ENCODE measurements at places on chromosomes 11 and 22.

DNA sequence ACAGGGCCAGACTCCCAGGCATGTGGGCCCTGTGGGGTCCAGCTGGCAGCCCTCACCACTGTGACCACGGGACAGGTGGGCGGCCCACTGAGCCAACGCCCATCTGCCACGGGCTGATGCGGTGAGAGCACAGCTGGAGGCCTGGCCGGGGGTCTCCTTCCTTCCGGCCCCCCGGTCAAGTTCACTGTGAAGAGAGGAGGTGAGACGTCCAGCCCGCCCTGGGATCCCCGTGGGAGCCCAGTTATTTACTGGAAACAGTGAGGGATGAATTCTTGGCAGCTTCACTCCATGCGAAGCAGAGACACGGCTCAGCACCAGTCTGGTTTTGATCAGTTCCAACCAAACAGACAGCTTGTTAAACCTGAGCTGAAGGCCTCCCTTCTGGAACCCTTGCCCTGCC lies 38.7 kb downstream of the WNT11 start:
- H3K4me3 ChIP-seq, result no peak overlapping the region
- DNase-seq, result no peak
- peaks cover 5% of the 10 kb centered on the region for H3K27me3 ChIP-seq
- H3K4me1 ChIP-seq, result no peaks in the 10 kb centered on the region
- H3K36me3 ChIP-seq, result no peaks in the 10 kb centered on the region
- no peak overlapping the region for H3K27ac ChIP-seq

DNA sequence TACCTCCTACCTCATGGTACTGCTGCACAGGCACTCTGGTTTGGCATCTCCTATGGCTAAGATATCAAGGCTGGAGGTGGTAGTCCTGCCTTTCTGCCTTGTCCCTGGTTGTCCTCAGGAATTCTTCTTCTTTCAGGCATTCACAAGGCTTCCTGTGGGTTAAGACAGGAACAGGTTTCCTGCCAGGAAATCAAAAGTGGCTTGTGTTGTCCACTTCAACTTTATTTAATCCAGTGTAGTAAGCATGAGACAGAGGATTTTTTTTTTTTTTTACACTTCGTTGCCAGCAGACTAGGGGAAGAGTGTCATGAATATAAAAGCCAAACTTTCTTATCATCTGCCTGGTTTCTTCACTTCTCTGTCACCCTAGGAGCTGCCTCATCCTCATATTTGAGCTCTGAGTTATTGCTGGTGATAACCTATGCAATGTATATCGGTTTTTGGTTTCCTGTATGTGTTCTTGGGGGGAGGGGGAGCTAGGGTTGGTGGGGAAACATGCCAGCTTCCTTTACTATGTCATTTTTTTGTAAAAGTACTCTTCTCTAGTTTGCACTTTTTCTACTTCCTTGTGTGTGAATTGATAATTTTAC lies 50.2 kb downstream of the XKR3 start:
- no peak overlapping the region for H3K4me3 ChIP-seq
- H3K27me3 ChIP-seq, result no peaks in the 10 kb centered on the region
- no peak for DNase-seq

DNA sequence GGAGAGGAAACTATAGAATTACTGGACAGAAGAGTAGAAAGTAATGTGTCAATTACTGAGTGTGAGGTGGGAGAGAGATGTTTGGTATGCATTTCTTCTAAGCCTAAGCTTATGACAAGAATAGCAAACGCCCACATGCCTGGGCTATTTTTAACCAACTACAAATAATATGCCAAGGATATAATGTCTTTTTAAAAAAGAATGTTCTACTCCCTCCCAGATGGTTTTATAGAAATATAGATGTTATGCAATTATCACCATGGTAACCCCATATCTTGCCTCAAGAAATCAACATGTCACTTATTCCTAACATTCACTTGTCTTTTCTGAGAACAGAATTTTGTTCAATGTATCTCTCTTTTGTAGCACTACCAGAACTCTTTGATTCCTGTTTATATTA lies 996.7 kb upstream of the CHORDC1 start:
- no peaks in the 10 kb centered on the region for H3K36me3 ChIP-seq
- DNase-seq, result peak; percentile 43
- H3K4me3 ChIP-seq, result no peak overlapping the region

DNA sequence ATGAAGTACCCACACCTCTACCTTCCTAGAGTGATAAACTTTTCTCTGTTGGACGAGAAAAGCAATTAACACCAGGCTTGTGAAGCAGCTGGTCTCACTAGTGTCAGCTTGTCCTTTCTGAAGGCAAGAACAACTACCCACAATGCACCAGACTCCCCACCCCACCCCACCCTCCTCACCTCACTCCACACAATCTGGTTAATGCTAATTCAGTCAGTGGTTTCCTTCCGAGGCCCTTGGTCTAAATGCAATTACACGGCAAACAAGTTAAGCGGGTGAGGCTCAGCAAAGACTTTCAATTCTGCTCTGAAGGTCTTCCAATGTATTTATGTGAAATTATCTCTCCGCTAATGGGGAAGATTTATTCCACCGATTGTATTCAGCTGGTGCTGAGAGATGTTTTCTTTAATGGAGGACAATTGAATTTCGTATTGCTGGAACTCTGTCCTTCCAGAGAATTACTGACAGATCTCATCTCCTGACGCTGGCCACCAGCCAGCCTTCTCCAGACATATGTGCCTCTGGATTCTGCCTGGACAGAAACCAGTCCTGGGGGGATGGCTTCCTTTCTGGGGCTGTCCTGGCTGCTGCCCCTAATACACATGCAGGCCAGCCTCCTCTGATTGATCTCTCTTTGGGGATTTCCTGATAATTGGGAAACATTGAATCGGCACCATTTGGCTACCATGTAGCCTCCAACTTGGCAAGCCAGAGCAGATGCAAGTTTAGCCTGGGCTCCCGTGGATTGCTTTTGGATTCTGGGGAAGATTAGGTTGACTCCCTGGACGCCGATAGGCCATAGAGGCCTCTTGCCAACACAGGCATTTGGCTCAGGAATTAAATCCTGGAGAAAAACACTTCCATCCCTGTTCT lies 165.8 kb upstream of the NARS2 start:
- H3K27me3 ChIP-seq, result no peaks in the 10 kb centered on the region
- no peak overlapping the region for H3K4me3 ChIP-seq
- no peaks in the 10 kb centered on the region for H3K4me1 ChIP-seq
- H3K27ac ChIP-seq, result no peak overlapping the region
- no peaks in the 10 kb centered on the region for H3K36me3 ChIP-seq

DNA sequence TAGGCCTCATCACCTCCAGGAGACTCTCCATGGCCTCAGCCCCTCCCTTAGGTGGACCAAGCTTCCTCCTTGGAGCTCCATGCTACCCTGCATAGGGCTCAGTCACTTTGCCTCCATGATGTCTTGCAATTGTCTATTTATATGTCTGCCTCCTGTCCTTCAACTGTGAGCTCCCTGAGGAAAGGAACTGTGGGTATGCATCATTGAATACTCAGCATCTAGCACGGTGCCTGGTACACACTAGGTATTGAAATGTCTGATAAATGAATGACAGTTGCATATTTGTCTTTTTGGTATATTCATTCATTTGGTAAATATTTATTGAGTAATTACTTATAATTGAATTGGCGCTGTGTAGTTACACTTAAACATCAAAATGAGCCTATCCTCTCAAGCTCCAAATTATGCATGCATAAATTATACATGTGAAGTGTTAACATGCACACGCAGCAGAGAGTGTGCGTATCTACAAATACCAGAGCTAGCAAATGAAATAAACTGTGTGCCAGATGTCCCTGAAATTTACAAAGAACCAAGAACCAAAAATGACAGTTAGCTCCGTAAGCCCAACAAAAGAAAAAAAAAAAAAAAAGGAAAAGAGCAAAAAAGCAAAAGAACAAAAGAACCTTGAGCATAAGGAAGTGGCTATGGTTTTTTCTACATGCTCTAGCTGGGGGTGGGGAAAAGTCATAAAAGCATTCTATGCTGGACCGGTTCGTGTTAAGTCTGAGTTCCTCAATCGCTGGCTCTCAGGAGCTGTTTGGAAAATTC lies 25.2 kb downstream of the GRAP2 start:
- H3K27me3 ChIP-seq, result peaks cover 35% of the 10 kb centered on the region
- no peak overlapping the region for H3K27ac ChIP-seq
- DNase-seq, result no peak
- no peak overlapping the region for H3K4me3 ChIP-seq
- no peaks in the 10 kb centered on the region for H3K4me1 ChIP-seq

- no peaks in the 10 kb centered on the region for H3K27me3 ChIP-seq
- peak; percentile 36 for DNase-seq
- no peak overlapping the region for H3K4me3 ChIP-seq
Measured at GRCh38 chr11:2844116-2844842, 41.3 kb downstream of the CDKN1C start.

- DNase-seq, result no peak
- H3K4me3 ChIP-seq, result no peak overlapping the region
- no peak overlapping the region for H3K27ac ChIP-seq
- no peaks in the 10 kb centered on the region for H3K36me3 ChIP-seq
- no peaks in the 10 kb centered on the region for H3K4me1 ChIP-seq
Measured at GRCh38 chr11:13141731-13142709, 132.9 kb downstream of the RASSF10 start.

DNA sequence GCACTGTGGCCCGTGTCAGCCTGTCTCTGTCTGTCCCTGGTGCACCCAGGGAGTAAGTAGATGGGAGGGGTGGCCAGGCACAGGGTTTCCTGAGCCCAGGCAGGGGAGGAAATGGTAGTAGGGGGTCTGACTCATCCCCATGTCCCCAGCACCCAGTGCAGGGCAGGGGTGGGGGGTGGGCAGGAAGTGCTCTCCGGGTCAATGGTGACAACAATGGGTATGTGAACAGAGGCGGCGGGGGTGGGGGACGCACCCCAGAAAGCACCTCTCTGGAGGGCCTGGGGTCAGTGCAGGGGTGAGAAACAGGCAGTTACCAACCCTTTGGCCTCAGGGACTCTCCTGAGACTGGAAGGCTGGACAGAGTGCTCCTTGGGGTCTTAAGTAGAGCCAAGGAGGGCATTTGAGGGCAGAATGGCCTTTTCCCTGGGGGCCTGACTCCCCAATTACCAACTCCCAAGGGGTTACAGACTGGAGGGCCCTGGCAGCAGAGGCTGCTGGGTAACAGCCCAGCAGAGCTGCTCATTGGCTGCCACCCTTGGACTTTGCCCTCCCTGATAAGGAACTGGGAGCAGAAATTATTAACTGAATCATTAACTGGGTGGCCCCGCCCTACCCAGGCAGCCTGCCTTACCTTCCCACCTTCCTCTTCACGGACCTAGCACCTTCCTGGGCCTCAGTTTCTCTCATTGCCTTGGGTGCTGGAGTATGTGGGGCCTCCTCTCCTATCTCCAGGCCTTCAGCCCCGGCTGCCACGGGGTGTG lies 4.2 kb downstream of the MYRF start:
- H3K4me1 ChIP-seq, result peaks cover 3% of the 10 kb centered on the region
- no peak overlapping the region for H3K27ac ChIP-seq
- peak; percentile 17 for DNase-seq
- no peak overlapping the region for H3K4me3 ChIP-seq

- peaks cover 2% of the 10 kb centered on the region for H3K36me3 ChIP-seq
- no peaks in the 10 kb centered on the region for H3K4me1 ChIP-seq
- H3K4me3 ChIP-seq, result no peak overlapping the region
- peak; percentile 78 for DNase-seq
Measured at GRCh38 chr11:18312012-18312411, 9.9 kb downstream of the HPS5 start.

GRCh38 chr22:40679249-40679963 lies at the start of gene MCHR1:
MCHR1 (plus strand) TSS chr22:40679484; CDS start chr22:40679653, 169 bp downstream.
- no peaks in the 10 kb centered on the region for H3K27me3 ChIP-seq
- H3K4me3 ChIP-seq, result no peak within 1 kb of the TSS
- H3K36me3 ChIP-seq, result no peaks in the 10 kb centered on the region
- H3K27ac ChIP-seq, result no peak within 1 kb of the TSS
- peaks cover 8% of the 10 kb centered on the region for H3K4me1 ChIP-seq
- peak; percentile 35 for DNase-seq

DNA sequence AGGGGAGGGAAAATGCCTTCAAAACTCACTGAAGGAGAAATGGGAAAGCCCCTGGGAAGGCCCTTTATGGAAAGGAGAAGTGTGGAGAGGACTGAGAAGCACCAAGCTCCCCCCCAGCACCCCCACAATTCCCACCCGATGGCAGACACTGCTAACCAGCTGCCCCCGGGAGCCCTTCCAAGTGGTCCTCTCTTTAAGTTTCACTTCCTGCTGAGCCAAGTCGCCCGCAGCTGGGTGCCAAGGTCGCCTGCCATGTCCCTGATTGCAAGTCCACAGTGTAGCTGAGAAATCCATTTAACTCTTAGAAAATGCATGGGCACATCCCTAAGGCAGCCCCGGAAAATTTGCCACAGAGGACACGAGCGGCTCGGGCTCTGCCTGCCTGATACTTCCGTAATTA lies 68.2 kb downstream of the GALNT18 start:
- H3K27me3 ChIP-seq, result no peaks in the 10 kb centered on the region
- no peaks in the 10 kb centered on the region for H3K36me3 ChIP-seq
- H3K4me1 ChIP-seq, result no peaks in the 10 kb centered on the region
- no peak for DNase-seq

GRCh38 chr11:12091956-12092558 lies 18.3 kb upstream of the MICAL2 start:
- peaks cover 28% of the 10 kb centered on the region for H3K4me1 ChIP-seq
- H3K36me3 ChIP-seq, result no peaks in the 10 kb centered on the region
- no peaks in the 10 kb centered on the region for H3K27me3 ChIP-seq
- no peak overlapping the region for H3K27ac ChIP-seq

DNA sequence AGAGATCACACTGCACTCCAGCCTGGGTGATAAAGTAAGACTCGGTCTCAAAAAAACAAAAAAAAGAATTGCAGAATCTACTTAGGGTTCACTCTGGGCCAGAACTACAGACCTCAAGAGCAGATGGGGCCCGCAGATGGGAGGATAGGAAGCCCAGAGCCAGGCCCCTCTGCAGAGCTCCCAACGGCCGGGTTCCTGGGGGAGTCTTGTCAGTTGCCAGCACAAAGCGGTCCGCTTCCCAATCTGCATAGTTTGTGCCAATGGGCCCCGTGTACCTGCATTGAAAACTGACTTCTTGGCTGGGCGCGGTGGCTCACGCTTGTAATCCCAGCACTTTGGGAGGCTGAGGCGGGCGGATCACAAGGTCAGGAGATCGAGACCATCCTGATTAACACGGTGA lies 1.7 kb upstream of the CHID1 start:
- H3K27ac ChIP-seq, result no peak overlapping the region
- H3K36me3 ChIP-seq, result no peaks in the 10 kb centered on the region
- peaks cover 6% of the 10 kb centered on the region for H3K4me1 ChIP-seq
- no peaks in the 10 kb centered on the region for H3K27me3 ChIP-seq
- H3K4me3 ChIP-seq, result no peak overlapping the region

DNA sequence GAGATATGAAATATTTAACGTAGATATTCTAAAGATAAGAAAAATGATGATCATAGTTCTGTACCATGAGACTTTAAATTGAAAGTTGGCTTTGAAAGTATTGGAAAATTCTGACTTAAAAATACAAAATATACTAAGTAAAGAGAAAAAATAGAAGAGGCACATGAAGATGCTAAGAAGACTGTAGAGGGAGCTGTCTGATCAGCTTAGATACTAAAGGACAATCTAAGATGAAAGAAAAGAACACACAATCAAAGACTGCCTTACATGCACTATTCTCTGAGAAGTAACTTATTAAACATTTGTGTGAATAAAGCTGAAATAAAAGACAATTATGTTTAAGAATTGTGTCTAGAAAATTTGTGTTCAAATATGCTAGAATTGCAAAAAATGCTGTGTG lies 55.1 kb downstream of the RBMXL2 start:
- no peaks in the 10 kb centered on the region for H3K27me3 ChIP-seq
- H3K4me3 ChIP-seq, result no peak overlapping the region
- peak; percentile 3 for DNase-seq
- no peak overlapping the region for H3K27ac ChIP-seq

All from fibroblast of lung (primary cell).